Stimulated activated CD4-positive, alpha-beta T cell treated with anti-CD3 and anti-CD28 coated beads, Interleukin-2, amount 100 ng/mL, for 24 hours (primary cell): ENCODE measurements at places on chromosomes 3 and 15.

- DNase-seq = no peak
These were observed 35.1 kb downstream of the USP3 start for GRCh38 chr15:63539521-63539920.

DNA sequence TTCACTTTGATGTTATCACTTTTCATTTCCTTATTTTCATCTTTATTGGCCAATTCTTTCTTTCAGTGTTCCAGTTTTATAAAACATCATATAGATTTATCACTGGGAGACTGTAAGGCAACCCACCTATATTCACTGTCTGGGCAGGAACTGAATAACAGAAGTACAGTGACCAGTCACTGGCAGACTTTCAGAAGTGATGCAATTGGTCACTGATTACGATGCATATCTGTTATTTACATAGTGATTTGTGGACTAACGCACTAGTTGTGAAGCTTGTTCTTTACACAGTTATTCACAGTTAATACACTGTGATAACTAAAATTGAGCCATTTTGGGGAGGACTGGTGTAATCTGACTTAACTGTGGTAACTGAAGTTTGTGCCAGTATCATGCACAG lies 190.2 kb upstream of the DPH6 start:
- DNase-seq = no peak

DNA sequence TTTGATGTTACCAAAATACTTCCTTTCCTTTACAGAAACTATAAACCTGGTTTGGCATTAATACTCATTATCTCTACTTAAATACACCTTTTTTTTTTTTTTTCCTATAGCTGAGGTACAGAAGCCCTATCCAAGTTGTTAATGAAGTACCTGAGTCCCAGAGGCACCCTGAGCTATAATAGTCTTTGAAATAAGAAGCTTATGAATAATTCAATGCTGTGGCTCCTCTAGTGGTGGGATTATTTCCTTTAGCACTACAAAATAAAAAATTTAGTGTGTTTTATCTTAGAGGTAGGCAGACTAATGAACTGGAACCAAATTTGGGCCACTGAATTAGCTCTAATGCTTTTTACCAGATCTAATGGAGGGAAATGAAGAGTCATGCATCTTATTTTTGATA lies 611.9 kb downstream of the EDEM1 start:
- no peak for DNase-seq

DNA sequence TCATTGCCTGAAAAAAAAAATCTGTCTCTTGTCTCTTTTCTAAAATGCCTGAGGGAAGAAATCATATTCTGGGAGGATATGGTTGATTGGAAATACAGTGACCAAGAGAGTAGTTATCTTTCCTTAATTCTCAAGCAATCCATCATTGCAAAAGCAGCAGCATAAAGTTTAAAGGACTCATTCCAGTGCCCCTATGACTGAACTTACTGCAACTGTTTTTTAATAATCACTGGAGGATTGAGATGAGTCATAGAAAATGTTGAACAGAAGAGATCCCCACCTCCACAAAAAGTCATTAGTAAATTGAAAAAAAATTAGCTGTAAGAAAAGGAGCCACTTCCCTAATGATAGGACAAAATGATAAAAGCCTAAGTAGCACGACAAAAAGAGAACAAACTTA lies 121.5 kb downstream of the SLC9A9 start:
- no peak for DNase-seq

DNA sequence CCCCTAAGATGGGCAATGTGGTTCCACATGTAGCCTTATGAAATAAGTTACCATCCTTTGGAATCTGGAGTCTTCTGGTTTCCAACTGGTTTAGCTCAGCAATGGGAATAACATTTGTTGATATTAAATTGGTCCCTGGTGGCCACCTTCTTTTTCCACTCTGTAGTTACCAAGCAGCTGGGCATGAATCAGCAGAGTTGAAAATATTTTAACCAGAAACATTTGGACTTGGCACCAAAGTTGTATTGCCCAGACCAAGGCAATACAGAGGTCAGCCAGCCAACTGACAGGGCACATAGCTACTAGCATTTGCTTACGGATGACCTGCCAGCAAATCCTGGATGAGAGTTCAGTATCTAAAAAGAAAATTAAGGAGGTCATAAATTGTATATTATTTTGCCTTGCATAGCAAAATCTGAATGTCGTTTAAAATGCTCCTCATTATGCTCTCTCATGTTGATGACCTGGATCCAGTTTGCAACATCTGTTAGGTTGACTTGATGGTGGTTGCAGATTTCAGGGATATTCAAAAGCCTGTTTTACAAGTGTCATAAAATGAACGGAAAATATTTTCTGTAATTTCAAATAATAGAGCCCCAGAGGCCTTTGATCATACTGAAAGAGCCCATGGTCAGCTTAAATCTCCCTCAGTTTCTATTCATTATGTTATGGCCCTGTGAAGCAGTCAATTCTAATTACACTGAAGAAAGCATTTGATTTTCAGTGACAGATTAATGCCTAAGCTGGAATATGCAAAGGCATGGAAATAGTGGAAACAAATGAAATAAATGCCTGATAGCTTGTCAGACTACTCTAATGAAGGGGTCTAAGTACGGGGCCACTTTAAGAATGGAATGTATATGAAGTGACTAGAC lies 54.6 kb downstream of the PPM1L start:
- no peak for DNase-seq

- DNase-seq = no peak
These were observed 30.2 kb upstream of the LCTL start for GRCh38 chr15:66595931-66596545.

DNA sequence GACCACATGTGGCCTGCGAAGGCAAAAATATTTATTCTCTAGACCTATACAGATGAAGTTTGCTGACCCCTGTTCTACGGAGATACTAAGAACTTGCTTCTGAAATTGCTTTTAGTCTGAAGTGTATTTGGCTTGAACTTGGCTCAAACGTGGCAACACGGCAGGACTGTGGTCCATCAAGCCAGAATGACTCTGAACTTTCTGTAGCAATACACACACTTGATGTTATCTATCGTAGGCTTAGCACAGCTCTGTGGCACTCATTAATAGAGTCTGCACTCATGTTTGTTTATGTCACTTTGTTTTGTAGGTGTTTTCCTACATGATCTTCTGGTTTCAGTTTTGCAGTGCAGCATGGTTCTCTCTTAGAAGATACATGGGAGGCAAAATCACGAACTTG lies 298.1 kb downstream of the ADAMTS17 start:
- no peak for DNase-seq

DNA sequence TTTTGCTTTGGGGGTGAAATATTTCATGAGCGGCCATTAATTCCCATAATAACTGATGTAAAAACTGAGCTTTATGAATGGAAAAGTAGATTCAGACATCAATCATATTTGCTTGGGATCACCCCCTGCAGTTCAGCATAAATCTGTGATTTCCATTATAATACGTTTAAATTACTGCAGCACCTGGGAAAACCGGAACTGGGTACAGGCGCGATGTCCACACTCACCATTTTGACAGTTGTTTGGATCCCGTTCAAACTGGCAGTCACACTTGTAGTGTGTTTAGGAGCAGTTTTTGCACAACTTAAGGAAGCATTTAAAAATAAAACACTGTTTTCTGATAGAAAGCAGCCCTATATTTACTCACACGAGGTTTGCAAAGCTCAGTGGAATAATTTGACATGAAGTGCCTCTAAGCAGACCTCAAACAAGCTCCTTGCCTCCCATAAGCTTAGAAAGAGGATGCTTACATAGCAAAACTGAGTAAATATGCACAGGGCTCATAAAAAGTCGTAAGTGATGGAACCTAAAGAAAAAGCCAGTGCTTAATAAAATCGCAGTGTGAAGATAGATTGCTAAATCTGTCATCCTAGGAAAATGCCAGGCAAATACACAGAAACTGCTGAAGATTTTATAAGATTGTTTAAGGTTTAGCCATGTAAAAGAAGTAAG lies 377.6 kb downstream of the PTPRG start:
- no peak for DNase-seq

DNA sequence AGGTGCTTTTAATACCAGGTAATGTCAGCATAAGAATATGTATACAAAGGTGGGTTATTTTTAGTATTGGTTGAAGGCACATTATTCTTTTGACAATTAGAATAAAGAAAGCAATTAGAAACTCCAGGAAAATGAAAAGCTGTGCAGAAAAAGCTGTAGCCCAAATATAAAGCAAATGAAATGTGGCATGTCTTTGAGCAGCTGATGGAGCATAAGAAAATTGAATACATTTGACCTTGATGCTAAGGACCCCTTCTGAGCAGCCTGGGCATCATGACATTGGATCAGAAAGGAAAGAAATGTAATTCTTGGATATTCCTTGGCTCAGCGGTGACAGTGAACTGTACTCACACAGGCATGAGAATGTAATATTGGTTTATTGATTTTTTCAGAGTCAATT lies 8.0 kb upstream of the ISLR start:
- no peak for DNase-seq

DNA sequence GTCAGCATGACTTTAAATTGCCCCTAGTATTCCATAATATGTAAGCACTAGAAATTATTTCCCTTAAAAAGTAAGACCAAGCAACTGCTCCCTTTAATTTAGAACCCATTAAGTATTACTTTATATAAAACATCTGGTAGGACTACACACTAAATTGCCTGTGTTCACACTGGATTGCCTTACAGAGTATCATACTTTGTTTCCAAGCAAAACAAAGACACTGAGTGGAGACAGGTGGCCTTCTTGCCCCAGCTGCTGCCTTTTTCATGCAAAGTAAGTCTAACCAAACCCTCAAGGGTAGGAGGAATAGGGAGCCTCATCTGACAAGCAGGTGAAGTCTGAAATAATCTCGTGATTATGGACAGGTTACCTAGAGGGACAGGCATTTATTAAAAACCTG lies 87.3 kb downstream of the PEX5L start:
- DNase-seq = no peak

DNA sequence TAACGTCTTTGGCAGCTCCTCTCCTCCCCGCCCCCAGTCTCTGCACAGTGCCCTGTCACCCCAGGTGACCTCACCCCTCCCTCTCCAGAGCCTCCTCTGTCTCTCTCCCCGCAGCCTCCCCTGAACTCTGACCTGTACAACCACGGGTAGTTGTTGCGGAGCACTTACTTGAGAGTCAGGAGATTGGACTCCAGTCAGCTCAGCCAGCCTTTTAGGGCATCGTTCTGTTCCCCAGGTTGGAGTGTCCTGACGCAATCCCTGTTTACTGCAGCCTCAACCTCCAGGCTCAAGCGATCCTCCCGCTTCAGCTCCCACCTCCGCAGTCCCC lies 177.7 kb downstream of the UACA start:
- DNase-seq = peak; percentile 27

DNA sequence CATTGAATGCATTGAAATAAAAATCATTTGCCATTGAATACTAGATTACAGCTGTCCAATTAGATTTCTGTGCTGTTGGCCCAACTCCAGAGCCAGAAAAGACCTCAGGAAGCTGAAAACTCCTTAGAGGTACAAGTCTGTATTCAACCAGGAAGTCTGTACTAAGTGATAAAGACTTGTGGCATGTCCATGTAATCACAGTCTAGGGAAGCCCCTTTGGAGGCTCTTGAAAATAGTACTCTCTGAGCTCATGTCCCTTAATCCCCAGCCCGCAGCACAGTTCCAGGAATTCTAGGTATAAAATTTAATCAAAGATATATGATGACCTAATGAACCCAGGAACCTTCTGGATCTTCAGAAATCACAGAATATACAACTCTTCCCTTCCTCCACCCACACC lies 279.4 kb downstream of the RSL24D1 start:
- DNase-seq = no peak

GRCh38 chr3:98612587-98612986 lies 19.2 kb upstream of the CPOX start:
- peak; percentile 13 for DNase-seq

- no peak for DNase-seq
These were observed 153.3 kb downstream of the P3H2 start for GRCh38 chr3:189967254-189967865.

GRCh38 chr15:96468036-96468435 lies 137.5 kb downstream of the NR2F2 start:
- no peak for DNase-seq

GRCh38 chr3:141294848-141295247 lies 63.2 kb downstream of the PXYLP1 start:
- no peak for DNase-seq
